Activated CD4-positive, alpha-beta T cell treated with anti-CD3 and anti-CD28 coated beads for 4 hours (primary cell): ENCODE measurements at places on chromosomes 7 and 10.

DNA sequence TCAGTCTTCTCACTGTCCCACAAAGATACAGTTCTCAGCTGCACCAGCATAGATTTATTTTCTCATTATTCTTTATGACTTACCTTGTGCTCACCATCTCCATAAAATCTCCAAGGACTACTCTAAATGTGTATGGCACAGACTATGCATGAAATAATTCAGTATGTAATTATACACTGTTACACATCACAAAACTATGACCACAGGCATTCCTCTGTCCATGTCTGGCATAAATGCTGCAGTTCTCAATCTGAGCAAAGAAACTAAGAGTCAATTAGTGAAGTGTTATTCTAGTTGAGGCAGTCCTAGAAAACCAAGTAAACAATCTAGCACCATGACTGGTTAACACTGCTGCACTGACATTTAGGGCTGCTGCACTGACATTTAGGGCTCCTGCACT lies 2.7 kb downstream of the CYCS start:
- no peak for DNase-seq

DNA sequence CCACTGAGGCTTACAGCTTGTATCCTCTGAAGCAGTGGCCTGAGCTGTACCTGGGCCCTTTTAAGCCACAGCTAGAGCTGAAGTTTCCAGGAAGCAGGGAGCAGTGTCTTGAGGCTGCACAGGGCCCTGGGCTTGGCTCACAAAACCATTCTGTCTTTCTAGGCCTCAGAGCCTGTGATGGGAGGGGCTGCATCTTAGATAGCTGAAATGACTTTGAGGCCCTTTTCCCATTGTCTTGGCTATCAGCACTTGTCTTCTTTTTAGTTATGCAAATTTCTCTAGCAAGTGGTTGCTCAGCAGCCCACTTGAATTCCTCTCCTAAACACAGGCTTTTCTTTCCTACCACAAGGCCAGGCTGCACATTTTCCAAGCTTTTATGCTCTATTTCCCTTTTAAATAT lies 864.2 kb downstream of the REEP3 start:
- no peak for DNase-seq

DNA sequence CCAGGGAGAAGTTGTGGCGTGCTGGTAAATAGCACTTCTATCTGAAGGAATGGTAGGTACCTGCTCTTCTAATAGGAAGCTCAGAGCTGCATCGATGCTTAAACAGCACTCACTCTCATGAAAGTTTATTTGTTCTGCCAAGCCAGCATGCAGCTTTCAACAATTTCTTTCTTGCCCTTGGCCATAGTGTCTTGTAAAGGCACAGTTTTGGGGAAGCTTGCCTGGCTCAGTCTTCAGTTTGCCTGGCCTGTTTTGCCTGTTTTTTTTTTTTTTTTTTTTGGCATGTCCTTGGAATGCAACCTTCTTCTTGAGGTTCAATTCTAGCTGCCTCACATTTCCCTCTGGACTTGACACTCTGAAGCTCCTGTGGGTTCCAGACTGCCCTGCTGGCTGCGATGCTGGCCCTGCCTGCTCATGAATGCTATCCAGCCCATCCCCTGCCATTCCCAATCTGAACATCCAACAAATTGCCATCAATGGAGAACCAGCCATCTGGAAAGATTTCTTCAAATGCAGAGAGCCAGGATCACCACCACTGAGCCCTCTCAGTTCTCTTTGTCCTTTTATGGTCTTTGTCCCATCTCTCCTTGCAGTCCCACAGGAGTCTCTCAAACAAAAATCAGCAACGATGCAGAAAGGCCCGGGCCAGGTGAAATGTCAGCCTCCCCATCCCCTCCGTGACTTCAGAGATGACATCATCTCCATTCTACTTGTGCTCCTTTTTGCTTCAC lies 133.9 kb downstream of the ANLN start:
- no peak for DNase-seq

- DNase-seq, result no peak
Observed at GRCh38 chr7:127997226-127997922, 33.9 kb downstream of the LRRC4 start.

DNA sequence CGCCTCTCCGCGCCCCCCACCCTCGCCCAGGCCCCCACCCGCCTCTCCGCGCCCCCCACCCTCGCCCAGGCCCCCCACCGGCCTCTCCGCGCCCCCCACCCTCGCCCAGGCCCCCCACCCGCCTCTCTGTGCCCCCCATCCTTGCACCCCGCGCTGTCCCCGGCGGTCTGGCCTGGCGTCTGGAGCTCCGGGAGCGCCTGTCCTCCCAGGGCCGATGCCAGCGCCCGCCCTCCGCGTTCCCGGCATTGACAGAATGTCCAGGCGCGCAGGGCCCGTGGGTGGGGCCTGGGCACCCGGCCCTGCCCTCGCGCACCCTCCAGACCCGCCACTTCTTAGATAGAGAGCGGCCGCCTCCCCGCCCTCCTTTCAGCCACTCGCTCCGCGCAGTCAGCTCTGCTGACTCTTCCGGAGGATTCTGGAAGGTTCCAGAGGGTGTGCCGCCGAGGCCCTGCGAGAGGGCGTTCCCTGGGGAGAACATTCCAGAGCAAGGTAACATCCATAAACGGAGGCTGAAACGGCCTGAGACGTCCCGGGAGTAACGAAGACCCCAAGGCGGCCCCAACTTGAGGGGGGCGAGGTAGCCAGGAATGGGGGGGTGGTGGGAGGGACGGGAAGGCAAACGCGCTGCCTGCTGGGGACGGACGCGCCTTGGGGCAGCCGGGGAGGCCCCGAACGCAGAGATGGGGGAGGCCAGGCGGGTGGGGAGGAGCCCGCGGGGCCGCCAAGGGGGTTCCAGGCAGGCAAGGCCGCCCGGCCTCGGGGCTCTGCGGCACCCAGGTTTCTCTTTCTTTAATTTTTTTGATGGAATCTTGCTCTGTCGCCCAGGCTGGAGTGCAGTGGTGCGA lies 117.8 kb downstream of the DYNC2I1 start:
- DNase-seq, result no peak

GRCh38 chr10:102135956-102136526 lies 3.2 kb downstream of the PPRC1 start:
- no peak for DNase-seq

- no peak for DNase-seq
Observed at GRCh38 chr10:50554995-50555568, 68.7 kb downstream of the SGMS1 start.

GRCh38 chr10:37535459-37536246 lies 321.8 kb downstream of the ZNF248 start:
- no peak for DNase-seq

- no peak for DNase-seq
Observed at GRCh38 chr10:77191324-77192049, 446.1 kb downstream of the KCNMA1 start.

DNA sequence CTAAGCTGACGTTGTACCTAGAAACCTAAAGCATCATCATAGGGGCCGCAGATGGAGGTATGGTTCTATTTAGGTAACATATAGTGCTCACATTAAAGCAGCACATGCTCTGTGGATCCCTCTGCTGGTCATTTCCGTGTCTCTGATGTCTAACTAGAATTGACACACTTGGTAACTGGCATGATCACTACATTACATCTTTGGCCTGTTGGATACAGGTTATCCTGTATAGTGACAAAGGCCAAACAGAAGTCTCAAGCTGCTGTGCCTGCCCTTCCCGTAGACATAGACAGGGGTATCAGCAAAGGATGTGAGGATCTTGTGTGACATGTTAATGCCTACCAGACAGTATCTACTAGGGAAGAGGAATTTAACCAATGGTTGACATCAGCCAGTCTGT lies 51.2 kb downstream of the KIF5B start:
- DNase-seq, result peak; percentile 8

GRCh38 chr7:50533866-50534265 lies 31.3 kb downstream of the DDC start:
- DNase-seq, result no peak

- no peak for DNase-seq
Observed at GRCh38 chr10:128147669-128148068, 21.4 kb upstream of the MKI67 start.
